ENCODE measurements at places on chromosomes 12 and 14.

DNA sequence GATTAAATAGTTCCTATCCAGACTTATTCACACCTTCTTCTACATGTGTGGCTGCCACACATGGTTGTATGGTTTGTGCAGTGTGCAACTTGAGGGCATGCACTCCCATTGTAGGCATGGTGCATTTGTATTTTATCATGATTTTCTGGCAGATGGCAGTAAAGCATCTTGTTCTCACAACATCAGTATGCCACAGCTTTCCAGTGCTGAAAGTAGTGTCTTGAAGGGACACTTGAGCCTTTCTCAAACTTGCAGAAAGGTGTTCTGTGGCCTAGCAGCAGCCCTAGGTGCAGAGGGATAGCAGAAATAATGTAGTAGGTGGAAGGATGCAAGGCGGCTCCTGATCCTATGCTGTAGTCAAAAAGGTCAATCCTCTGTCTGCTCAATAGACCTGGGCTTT, 72.9 kb downstream of the LMNTD1 start:
- DNase-seq: no peak

- no peak for DNase-seq
Measured at GRCh38 chr12:80702889-80703805, 4.3 kb upstream of the MYF6 start.

- DNase-seq: no peak
Measured at GRCh38 chr14:22822016-22822570, 6.9 kb upstream of the SLC7A7 start.

DNA sequence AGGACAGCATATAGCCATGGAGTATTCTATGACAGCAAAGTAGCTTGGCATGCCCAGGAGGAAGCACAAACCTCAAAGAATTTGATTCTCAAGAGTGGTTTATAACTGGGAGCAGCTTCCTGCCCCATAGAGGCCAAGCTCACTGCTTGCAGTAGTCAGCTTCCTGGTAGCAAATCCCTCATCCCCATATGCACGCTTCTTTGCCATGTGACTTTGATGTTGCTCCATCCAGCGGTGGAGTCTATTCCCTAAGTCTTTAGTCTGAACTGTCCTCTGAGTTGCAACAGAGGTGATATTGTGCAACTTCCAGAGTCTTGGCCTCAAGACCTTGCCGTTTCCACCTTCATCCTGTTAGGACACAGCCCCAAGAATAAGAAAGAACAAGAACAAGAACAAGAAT, 996.8 kb upstream of the TMEM132C start:
- DNase-seq: no peak

GRCh38 chr12:19884021-19884492, 444.8 kb downstream of the AEBP2 start:
- DNase-seq: no peak

DNA sequence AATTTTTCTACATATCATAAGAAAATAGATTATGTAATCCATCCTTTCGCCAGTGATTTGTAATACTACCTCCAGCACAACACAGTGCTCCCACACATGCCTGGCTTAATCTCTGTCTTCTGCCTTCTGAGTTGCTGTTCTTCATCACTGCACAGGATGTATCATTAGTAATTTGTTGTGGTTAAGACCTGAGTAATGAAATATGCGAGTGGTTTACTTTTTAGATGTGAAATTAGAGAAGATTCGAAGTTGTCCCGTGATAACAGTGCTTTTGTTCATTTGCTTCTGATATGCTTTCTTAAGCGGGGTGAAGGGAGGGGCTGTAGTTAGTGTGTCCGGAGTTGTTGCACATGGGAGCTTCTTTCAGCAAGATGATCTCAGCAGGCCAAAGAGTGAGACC, 18.1 kb downstream of the KRT85 start:
- DNase-seq: no peak

DNA sequence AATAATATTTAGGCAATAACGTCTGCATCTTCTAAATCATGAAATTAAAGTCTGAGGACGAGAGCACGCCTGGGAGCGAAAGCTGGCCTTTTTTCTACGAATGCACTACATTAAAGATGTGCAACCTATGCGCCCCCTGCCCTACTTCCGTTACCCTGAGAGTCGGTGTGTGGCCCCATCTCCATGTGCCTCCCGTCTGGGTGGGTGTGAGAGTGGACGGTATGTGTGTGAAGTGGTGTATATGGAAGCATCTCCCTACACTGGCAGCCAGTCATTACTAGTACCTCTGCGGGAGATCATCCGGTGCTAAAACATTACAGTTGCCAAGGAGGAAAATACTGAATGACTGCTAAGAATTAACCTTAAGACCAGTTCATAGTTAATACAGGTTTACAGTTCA, 19.3 kb downstream of the CKB start:
- no peak for DNase-seq

DNA sequence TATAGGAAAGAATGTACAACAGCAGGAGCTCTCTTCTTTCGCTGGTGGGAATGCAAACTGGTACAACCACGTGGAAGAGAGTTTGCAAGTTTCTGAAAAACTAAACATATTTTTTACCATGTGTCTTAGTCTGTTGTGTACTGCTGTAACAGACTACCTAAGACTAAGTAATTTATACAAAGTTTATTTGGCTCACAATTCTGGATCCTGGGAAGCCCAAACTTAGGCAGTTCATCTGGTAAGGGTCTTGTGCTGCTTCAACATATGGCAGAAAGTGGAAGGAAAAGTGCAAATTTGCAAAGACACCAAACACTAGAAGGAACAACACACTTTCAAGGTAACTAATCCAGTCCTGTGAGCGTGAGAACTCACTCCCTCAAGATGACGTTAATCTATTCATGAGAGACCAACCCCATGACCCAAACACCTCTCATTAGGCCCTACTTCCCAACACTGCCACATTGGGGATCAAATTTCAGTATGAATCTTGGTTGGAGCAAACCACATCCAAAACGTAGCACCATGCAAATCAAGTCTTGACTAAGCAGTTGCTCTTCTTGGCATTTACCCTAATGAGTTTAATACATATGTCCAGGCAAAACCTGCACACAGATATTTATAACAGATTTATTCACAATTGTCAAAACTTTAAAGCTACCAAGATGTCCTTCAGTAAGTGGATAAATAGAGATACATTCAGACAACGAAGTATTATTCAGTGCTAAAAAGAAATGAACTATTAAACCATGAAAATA, 481.9 kb upstream of the FOXG1 start:
- no peak for DNase-seq

GRCh38 chr14:91744068-91744480, 12.2 kb upstream of the CATSPERB start:
- DNase-seq: peak; percentile 7

All from dermis microvascular lymphatic vessel endothelial cell (primary cell).